Mucosa of descending colon (tissue), 3 donors: ENCODE measurements at places on chromosomes 16 and 17. TPM values are rescaled to one million over a fixed set of nuclear protein-coding genes. Genes with fewer than 3 reads are reported as not detected.
A peak's percentile ranks its signal among the peaks of the same experiment; 100 is the strongest.

- no peak for DNase-seq
These were observed 18.3 kb downstream of the KRT12 start for GRCh38 chr17:40848583-40849235.

DNA sequence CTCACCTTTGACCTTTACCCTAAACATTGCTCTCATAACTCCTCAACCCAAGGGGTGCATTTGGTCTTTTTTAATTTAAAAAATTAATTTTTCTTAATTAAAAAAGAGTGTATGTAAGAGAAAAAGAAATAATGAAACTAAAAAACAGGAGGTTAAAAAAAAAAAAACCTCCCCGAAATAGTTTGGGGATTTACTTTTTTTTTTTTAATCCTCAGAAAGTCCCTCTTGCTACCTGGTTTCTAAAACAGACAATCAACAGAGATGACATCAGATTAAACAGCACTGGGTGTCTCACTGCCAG, 301.3 kb downstream of the SOX9 start:
- DNase-seq, result no peak

GRCh38 chr17:50824429-50824828, 11.0 kb upstream of the WFIKKN2 start:
- no peak for DNase-seq

DNA sequence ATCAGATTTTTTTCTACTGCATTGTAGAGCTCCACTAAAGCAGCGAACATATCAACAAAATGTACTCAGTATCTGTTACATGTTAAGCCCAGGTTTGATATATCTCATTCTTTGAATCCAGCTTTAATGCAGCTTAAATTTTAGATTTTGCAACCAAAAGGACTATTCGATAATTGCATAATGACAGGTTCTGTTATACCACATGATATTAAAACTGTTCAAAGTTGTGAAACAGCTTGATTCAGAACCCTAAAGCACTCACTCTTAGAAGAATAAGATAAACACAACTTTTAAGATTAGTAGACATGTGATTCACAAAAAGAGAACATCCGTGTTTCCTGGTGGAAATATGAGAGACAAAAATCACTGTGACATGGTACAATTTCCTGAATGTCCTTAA, 427.9 kb downstream of the CDH11 start:
- DNase-seq, result no peak

- no peak for DNase-seq
These were observed 55.2 kb upstream of the ELAC2 start for GRCh38 chr17:13073018-13073417.

DNA sequence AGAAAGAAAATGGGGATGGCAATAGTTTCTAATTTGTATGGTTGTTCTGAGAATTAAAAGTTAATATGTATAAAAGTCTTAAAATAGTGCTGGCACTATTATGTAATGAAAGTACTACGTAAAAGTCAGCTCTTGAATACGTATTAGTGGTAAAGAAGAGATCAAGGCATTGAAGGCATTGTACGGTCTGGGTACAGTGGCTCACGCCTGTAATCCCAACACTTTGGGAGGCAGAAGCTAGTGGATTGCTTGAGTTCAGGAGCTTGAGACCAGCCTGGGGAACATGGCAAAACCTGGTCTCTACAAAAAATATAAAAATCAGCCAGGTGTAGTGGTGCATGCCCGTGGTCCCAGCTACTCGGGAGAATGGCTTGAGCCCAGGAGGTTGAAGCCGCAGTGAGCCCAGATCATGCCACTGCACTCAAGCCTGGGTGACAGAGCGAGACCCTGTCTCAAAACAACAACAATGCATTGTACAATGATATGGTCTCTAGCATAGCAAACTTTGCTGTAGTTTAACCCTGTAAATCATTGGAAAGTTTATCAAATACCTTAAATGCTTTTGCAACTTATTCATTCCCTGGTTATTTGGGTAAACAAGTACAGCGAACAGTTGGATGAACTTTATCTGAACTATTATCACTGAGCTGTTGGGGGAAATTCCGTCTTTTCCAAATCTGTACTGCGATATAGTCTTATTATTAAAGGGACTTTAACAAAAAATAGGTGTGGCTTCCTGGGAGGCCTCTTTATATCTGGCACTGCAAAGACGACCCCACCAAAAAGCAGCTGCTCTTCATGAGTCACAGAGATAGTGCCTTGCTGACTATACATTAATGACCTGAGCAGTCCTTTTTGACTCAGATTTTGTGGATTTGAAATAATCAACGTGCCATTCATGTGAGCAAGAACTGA, 73.6 kb downstream of the GPRC5B start:
- no peak for DNase-seq

- peak; percentile 75 for DNase-seq
These were observed 13.2 kb downstream of the COPZ2 start for GRCh38 chr17:48024149-48025039.

DNA sequence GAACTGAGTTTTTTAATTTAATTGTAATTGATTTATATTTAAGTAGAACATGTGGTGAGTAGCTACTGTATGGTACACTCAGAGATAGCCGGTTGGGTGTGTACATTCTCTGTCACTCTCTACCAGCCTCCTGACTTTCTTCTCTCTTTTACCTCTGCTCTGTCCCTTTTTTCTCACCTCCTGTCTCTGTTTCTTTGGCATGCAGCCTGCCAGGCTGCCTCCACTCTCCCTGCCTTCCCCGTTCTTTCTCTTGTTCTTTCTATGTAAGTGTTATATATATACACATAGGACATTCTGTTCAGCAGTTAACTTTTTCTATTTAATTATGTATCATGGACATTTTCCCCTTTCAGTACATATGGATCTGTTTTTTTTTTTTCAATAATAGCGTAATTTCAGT, 50.8 kb downstream of the MRTFB start:
- DNase-seq, result no peak

GRCh38 chr17:28177351-28177750, 134.9 kb downstream of the NLK start:
- no peak for DNase-seq

GRCh38 chr16:85577899-85578598, 35.1 kb upstream of the GSE1 start:
- no peak for DNase-seq

DNA sequence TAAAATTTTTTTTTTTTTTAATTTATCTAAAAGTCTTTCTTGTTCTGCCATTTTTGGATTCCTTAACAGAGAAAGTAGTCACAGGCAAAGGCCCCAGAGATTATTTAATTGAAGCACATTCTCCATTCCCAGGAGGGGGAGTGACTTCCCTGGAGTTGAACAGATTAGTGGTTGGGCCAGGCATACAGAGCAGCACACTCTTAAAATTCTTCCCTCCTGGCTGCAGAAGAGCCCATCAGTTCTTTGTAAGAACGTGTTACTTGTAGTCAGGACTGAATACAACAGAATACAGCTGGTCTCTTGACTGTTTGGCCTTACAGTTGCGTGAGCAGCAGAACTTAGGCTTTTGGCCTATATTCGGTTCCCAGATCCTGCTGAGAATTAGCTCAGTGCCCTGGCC, 1.8 kb downstream of the ALKBH5 start:
- DNase-seq, result no peak

DNA sequence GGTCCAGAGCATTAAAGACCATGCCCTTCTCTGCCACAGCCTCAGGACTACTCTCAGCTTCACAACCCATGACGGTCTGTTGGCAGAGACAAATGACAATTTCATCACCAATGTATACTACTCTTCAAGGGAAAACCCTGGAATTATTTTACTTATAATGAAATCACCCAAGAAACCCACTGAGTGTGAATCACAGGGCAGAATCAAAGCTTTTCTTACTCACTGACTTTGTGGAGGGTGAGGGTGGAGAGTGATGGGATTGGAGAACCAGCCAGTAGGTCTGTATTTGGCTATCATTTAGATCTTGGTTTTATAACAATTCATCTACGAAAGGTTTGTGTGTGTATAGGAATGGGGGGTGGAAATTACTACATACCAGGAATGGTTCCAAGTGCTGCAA, 442.6 kb downstream of the SHISA9 start:
- no peak for DNase-seq

DNA sequence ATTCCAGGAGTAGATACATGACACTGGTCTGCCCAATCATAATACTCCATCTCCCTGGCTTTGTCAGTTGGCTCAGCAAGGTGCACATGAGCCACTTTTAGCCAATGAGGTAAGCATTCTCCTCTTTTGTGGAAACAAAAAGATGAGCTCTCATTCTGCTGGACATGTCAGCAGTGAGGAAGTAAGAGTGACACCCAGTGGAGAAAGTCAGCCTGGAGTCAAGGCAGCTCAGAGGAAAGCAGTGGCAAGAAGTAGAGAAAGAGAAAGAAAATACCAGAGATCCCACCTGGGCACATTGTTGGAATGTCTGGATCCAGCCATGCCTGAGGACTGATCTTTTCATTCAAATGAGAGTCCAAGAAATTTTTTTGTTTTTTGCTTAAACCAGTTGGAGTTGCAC, 496.9 kb upstream of the C16orf82 start:
- no peak for DNase-seq

DNA sequence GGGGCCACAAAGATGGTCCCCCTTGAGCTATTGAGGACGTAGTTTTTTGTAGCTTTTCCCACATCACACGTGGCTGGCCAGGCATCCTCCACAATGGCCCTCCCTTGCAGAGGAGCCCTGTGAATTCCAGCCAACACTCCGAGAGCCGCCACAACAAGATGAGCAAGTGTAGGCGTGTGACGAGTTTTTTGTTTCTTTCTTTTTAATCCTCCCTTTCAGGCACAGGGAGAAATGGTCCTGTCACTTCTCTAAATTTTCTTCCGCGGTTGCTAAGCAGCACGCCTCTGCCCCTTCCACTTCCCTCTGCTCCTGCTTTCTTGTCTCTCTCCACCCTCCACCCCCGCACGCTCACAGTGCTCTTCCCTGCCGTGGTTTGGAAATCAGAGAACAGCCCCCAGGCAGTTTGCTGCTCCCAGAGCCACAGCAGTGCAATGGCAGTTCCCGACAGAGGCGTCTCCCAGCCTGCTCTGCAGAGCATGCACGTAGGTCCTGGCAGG, 68.0 kb upstream of the MRTFB start:
- peak; percentile 53 for DNase-seq

DNA sequence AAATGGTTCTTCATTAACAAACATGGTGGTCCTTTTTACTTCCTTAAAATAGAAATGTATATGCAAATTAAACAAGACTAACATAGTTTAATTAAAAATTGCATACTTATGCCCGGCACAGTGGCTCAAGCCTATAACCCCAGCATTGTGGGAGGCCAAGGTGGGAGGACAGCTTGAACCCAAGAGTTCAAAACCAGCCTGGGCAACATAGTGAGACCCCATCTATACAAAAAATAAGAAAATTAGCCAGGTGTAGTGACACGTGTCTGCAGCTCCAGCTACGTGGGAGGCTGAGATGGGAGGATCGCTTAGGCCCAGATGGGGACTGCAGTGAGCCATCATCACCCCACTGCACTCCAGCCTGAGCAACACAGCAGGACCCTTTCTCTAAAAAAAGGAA, 18.4 kb downstream of the CDC27 start:
- no peak for DNase-seq

GRCh38 chr17:1021147-1021546, 24.2 kb downstream of the TIMM22 start:
- DNase-seq, result no peak

DNA sequence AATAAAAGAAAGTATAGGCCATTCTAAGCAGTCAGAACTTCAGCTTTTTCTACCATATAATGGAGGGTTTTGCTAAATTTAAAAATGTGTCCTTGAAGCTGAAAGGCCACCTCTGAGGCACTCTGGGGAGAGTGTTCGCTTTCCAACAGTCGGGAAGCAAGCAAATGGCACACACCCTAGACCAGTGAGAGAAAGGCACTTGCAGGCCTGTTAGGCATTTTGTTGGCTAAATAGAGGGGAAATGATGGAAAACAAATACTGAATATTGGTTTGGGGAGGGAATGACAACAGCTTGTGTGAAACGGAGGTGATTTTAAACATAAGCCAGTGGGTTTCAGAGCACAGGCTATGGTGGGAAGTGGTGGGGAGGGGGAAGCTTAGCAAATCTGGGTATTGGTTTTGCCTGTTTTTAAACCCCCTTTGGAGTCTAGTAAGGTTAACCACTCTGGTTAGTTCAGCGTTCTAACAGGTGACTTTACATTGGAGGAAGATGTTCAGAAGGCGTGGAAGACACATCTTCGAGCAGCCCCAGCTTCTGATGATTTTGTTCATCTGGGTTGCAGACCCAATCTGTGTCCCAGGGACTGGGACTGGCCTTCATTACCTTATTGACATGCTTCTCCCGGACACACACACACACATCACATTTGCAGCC, 90.5 kb downstream of the PRKCA start:
- no peak for DNase-seq

DNA sequence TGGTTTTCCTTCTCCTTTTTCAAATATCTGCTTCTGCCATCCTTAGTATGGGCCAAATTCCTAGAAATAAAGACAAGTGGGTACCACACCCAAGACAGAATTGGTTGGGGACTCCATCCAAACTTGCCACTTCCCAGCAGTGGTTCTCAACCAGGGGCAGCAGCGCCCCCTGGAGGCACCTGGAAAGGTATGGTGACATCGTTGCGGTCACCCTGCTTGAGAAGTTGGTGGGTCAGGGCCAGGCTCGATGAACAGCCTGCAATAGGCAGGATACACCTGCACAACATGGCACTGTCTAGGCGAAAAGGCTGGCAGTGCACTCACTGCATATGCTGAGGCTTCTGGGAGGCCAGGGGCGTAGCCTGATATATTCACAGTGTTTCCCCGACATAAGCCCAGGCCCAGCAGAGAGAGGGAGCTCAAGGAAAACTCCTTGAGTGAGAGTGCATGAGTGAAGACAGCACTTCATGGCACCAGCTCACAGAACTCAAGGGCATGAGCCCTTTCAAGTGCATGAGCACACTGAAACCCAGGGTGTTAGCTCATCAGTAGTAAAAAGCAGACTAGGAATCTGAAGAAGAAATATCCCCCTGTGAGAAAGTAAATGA, 57.7 kb downstream of the CMC2 start:
- DNase-seq, result peak; percentile 62

- DNase-seq, result no peak
These were observed 83.8 kb upstream of the HNF1B start for GRCh38 chr17:37828651-37829124.

GRCh38 chr17:42459801-42460281, 1.2 kb downstream of the ATP6V0A1 start:
- DNase-seq, result no peak

GRCh38 chr17:82544431-82545070, 25.0 kb downstream of the FOXK2 start:
- no peak for DNase-seq

DOC2B gene
- total RNA-seq, result 3.2 TPM

FGF11 gene
- total RNA-seq, result 2.2 TPM

MGRN1 gene
- 72.3 TPM for total RNA-seq

CD300LF gene
- total RNA-seq, result 2.0 TPM

SLC16A6 gene
- total RNA-seq, result 0.14 TPM

HS3ST6 gene
- total RNA-seq, result 3.1 TPM

RNF166 gene
- total RNA-seq, result 9.5 TPM

TRPV3 gene
- 8.6 TPM for total RNA-seq

EMC6 gene
- total RNA-seq, result 32.8 TPM

GALR2 gene
- total RNA-seq, result not detected

BMERB1 gene
- 5.4 TPM for total RNA-seq

KRT9 gene
- total RNA-seq, result not detected

PNMT gene
- total RNA-seq, result 2.0 TPM

KCNG4 gene
- not detected for total RNA-seq
